Kidney glomerular epithelial cell (primary cell): ENCODE measurements at places on chromosomes 2 and 18.
A peak's percentile ranks its signal among the peaks of the same experiment; 100 is the strongest.

- no peak for DNase-seq
These were observed 147.6 kb downstream of the CCBE1 start for GRCh38 chr18:59549503-59550173.

DNA sequence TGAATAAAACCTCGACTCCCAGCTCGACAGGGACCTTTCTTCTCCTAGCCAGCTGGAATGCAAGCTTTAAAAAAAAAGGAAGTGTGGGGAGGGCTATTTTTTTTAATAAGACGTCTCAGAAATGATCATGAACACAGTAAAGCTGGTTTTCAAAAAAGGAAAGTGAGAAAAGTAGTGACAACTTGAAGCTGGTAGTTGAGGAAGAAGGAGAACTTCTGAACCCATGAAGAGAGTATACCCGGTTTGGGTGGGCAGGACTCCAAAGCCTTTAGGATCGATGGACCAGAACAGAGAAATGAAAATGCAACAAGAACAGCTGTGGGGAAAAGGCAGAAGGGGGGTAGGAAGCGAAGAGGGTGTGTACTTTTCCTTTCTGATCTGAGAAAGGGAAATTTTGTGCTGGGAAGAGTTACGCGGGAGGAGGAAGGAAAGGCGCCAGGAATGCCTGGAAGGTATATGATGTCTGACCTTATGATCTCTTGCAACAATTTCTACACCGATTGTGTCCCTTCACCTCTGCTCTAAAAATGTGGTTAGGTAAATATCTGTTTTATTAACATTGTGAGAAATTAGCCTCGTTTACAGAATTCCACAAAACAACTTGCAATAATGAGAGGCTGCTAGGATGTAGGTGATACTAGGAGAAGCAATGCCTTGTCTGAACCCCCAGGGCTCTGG, 22.6 kb upstream of the CYP1B1 start:
- peak; percentile 24 for DNase-seq

DNA sequence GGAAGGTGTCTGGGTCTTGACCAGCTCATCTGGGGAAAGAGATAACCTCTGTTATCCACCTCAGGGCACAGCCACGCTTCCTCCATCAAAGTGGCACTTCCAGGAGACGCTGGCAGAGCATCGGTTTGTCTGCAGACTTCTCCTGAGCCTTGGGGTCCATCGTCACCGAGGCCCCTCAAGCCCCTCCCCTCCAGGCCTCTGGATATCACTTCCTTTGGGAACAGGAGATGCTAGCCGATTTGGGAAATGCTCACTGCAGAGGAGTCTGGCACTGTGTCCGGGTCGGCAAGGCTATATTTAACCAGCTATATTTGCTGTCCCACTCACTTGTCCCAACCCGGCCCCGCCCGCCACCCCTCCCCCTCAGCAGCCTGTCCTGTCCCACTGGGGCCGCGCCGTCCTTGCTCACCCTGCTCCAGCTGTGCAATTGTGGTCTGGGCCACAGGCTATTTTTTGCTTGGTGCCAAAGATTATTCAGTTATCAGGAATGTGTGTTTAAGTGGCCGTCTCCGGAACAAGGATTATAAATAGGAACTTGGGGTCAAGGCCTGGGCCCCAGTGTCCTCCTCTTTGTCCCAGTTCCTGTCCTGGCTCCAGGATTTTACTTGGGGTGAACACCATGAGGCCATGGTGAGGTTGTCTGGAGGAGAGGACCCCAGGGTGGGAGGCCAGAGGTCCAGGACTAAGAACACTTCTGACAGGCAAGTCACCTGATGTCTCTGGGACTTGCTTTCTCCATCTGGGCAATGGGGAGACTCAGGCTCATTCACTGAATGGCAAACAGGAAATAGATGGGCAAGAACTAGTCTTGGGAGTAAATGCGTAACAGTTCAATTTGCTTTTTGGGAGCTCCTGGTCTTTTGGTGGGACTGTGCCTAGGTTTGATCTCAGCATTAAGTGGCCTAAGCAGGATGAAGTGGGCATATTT, 263.6 kb downstream of the DYSF start:
- DNase-seq, result no peak

DNA sequence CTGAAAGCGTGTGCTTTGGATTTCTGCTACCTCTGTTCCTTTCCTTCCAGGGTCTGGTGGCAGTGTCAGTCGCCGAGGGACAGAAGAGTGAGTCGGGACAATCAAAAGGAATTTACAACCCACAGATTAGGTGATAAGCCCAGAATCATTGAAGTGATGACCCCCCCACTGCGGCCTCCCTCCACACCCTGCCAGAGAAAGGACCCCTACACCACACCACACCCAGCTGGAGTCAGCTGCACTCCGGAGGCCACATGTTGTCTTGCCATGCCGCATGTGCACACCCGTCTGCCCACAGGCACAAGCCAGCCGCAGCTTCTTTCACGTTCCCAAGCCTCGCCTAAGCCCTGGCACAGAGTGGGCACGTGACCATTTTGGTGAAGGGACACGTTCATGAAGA, 366.8 kb upstream of the SALL3 start:
- no peak for DNase-seq

GRCh38 chr2:66691031-66691965, 256.4 kb downstream of the MEIS1 start:
- DNase-seq, result no peak
